ENCODE measurements at places on chromosomes 3 and 15. TPM values are rescaled to one million over a fixed set of nuclear protein-coding genes. Genes with fewer than 3 reads are reported as not detected.

Gene GOLGA8R
- total RNA-seq = 1.6 TPM

DNA sequence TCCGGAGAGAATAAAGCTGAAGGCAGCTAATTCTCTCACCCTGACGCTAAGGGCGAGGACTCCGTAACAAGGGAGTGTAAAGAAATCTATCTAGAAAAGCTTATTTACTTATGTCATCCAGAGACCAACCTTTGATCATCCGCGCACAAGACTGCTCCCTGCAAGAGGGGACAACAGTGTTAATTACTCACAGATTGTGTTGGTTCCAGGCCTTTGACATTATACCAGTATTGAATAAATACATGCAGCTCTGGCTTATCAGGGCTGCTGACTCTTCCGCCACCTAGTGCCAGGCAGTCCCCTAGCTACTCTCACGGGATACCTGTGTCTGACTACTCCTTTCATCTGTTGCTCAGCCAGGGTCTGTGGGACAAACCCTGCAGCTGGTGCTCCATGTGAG is 211.7 kb downstream of the DTWD1 start:
- DNase-seq = peak; percentile 44

- DNase-seq = peak; percentile 30
These were observed 5.8 kb upstream of the RPL29 start for GRCh38 chr3:52001443-52001974.

- DNase-seq = peak; percentile 47
These were observed 25.6 kb downstream of the HACD2 start for GRCh38 chr3:123559040-123559861.

DNA sequence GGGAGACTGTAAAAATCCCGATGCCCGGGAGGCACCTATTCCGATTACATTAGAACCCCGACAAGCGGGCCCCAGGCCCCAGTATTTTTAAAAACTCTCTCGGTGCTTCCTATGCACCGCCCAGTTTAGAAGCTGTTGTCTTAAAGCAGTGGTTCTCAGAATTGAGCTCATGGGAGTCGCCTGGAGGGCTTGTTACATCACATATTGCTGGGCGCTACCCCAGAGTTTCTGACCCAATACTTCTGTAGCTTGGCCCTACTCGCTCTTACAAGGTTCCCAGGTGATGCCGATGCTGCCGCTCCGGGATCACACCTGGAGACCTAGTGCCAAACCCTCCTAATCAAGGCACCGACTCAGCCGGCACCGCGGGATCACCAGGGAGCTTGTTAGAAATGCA is 35.2 kb downstream of the CPN2 start:
- DNase-seq = no peak

GRCh38 chr3:45887759-45888511 is 1.6 kb downstream of the CCR9 start:
- DNase-seq = no peak

- DNase-seq = no peak
These were observed 230.4 kb downstream of the ABHD5 start for GRCh38 chr3:43921056-43921648.

- no peak for DNase-seq
These were observed 275.0 kb upstream of the LYSMD4 start for GRCh38 chr15:100008258-100008657.

GRCh38 chr3:3302964-3303363 is 123.5 kb upstream of the CRBN start:
- no peak for DNase-seq

Gene NLGN1
- 20.4 TPM for total RNA-seq

GRCh38 chr3:190444576-190445145 is 5.0 kb downstream of the TMEM207 start:
- no peak for DNase-seq

Gene ALCAM
- 447 TPM for total RNA-seq

Gene DHFR2
- 2.3 TPM for total RNA-seq

GRCh38 chr3:55497250-55497649 is 10.1 kb upstream of the WNT5A start:
- no peak for DNase-seq

GRCh38 chr3:39810647-39811161 is 1.3 kb downstream of the MYRIP start:
- no peak for DNase-seq

DNA sequence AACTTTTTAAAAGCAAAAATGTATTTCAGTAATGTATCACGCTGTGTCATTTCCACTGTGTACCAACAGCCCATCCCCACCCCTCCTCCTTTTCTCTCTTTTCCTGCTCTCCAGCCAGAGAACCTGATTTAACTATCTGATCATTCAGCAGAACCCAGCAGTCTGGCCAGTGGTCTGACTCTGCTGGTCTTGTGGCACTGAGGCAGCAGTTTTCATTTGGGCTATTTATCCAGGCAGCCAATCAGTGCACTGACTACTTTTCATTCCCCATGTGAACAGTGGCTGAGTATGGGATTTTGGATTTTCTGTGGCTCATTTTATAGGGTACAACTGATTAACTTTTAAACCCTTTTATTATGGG is 56.3 kb downstream of the GPR171 start:
- DNase-seq = no peak

DNA sequence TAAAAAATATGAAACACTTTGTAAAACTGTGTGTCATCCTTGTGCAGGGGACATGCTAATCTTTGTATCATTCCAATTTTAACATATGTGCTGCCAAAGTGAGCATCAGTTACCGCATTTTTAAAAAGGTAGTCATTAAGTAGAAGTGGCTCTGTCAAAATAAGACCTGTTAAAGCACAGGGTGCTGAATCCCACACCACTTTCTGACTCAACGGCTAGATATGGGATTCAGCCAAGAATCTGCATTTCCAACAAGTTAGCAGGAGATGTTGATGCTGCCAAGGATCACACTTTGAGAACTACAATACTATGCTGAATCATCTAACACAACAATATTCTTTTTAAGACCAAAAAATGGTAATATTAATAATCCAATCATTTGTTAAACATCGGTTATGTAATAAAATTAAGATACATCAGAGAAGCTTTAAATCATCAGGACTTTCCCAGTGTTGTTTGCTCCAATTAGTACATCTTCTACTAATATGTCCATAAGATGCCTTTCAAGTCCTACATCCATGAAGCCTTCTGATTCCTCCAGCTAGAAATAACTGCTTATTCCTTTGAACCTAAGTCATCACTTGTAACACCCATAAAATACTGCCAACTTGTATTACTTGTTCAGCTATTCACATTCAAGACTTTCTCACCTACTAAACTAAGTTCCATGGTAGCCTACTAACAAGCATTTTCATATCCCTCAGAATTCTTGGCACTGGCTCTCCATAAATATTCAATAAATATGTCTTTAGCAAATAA is 71.1 kb downstream of the TBL1XR1 start:
- peak; percentile 57 for DNase-seq

DNA sequence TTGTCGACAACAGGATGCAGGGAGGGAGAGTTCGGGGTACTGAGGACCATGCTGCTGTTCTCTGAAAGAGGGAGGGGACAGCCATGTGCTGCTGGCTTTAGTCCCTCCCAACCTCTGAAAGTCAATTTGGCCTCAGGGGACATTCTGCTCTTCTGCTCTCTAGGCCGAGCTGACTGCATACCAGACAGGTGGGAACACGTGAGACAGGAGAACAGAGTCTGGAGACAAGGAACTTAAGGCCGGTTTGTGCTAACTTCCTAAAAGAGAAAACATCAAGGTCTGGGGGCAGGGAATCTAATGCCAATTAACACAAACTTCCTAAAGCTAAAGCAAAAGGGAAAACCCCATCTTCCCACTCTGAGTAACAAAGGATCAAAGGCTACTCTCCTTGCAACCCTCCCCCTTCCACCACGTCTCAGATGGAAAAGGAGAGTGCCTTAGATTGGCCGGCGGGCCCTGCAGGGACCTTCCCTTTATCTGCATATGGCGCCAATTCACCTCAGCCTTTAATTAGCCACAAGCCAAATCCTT is 41.0 kb downstream of the SLCO2A1 start:
- peak; percentile 68 for DNase-seq

GRCh38 chr3:87076946-87077345 is 86.0 kb upstream of the VGLL3 start:
- DNase-seq = peak; percentile 36

DNA sequence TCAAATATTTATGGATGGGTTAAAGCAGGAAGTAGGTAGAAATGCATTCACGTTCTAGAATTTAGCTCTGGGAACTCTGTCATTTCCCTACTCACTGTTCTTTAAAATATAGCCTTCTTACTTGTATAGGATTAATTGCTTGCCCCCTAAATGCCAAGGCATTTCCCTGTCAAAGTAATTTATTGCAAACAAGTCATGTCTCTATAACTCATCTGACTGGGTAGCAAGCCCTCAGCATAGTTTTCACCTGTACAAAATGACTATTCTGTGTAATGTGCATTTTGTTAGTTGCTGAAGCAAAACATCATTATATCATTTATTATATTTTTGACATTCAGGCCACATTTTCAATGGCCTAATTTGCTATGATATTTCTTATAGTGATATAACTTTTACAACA is 1308.2 kb upstream of the EPHA6 start:
- DNase-seq = no peak

Gene STT3B
- total RNA-seq = 183 TPM

Gene SLC38A3
- not detected for total RNA-seq

- DNase-seq = peak; percentile 17
These were observed 291.5 kb upstream of the ARHGEF26 start for GRCh38 chr3:153829606-153830170.

GRCh38 chr3:126347543-126348161 is 9.6 kb downstream of the KLF15 start:
- DNase-seq = no peak

DNA sequence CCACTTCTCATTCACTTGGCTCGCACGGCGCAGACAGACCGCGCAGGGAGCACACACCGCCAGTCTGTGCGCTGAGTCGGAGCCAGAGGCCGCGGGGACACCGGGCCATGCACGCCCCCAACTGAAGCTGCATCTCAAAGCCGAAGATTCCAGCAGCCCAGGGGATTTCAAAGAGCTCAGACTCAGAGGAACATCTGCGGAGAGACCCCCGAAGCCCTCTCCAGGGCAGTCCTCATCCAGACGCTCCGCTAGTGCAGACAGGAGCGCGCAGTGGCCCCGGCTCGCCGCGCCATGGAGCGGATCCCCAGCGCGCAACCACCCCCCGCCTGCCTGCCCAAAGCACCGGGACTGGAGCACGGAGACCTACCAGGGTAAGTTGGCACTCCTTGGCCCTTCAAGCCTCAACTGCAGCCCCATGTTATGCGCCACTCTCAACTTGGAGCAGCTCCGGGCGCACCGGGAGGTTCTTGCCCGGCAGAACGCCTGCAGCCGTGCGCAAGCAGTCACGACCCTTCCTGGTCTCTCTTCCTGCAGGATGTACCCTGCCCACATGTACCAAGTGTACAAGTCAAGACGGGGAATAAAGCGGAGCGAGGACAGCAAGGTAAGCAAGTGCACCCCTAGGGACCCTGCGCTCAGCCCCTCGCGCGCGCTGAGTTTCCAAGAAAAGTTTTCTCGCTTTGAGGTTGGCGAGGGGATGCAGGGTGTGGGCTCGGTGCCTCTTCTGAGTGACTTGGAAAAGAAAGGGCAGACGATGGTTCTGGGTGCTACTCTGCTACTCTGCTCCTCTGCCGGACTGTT is at the start of gene BHLHE40:
Gene BHLHE40 (plus strand): TSS at position 10 of the 801 bp plus-strand sequence. CDS start 282 bp downstream, at position 292.
- no peak for DNase-seq

Gene SLC28A2
- not detected for total RNA-seq

- no peak for DNase-seq
These were observed 19.8 kb downstream of the RAB7A start for GRCh38 chr3:128745742-128746141.

DNA sequence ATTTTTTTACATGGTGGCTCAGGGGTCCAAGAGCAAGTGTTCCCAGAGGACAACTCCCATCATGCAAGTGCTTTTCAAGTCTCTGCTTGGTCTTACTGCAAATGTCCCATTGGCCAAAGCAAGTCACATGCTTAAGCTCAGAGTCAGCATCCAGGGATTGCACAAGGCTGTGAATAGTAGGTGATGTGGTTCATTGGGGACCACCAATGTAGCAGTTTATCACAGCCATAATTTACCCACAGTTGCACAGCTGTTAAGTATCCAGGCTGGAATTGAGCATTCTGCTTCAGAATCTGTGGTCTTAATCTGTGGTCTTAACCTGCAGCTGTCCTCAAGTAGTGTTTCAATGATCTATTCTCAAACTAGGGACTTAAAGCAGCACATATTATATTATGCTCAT is 71.4 kb upstream of the PLCL2 start:
- DNase-seq = no peak

DNA sequence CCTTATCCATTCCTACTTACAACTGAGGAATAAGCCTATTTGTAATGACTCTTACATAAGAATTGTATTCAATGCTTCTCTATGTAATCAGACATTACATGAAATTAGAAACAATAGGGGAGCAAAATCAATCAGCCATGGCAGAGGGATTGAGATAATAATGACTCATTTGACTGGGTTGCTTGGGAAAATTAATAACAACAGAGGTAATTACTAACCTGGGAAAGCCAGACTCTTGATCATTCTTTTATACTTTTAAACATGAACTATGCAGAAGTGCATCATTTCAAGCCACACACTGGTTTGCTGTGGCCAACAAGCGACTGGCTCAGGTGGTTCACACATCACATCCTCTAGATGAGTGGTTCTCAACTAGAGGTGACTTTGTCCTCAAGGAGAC is 126.3 kb upstream of the CRBN start:
- peak; percentile 74 for DNase-seq

GRCh38 chr3:50627407-50628051 is 10.6 kb downstream of the MAPKAPK3 start:
- DNase-seq = peak; percentile 92

GRCh38 chr15:36275656-36276055 is 303.8 kb upstream of the CDIN1 start:
- DNase-seq = no peak

Gene SNRPN
- total RNA-seq = 217 TPM

Gene RASGRP1
- 12.1 TPM for total RNA-seq

GRCh38 chr3:182469086-182469485 is 324.2 kb upstream of the ATP11B start:
- no peak for DNase-seq

Gene LRTM1
- total RNA-seq = not detected

DNA sequence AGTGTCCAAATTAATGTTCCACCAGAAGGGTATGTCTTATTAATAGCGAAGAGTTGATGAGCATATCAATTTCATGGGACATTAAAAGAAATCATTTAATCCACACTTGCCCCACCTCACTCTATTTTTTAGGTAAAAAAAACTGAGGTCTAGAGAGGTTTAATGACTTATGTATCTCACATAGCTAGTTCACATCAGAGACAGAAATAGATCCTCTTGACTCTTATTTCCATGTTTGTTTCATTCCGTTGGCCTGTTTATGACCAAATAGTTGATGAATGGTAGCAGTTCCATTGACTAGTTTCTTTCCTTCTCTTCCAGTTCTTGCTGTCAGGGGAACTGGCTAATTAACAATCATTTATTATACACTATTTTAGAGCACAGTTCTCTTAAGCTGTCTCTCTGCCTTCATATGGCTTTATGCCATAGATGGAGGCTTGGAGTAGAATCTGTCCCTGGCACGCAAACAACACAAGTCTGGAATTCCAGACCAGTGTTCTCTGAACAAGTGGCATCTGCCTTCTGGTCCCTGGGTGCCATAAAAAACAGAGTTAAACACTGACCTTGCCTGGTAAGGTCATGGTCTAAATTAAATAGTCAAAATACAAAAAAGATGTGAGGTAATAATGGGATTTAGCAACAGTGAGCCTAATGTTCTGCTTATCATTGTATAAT is 220.0 kb upstream of the CGNL1 start:
- no peak for DNase-seq

Gene ECE2
- total RNA-seq = not detected

Gene CRYGS
- not detected for total RNA-seq

Measured in renal cortical epithelial cell (primary cell).